ENCODE measurements at places on chromosomes 4 and X.

GRCh38 chr4:156169861-156170260, 216.2 kb upstream of the CTSO start:
- no peak for DNase-seq

DNA sequence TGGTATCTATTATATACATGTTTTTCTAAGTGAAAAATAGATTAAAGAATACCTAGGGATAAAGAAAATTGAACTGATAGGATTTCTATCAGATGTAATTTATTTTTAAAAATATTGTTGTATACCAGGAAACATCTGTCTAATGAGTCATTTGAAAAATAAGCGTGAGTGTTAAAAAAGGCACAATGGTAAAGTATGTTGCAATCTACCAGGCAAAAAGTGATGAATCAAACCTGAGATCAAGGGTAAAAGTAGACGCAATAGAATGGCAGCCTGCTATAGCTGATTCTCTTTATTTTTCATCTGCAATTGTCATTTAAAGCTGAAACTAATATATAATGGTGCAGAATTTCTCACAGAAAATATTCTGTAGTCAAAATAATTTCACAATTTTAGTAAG, 1119.6 kb downstream of the PCDH18 start:
- no peak for DNase-seq

GRCh38 chrX:119040432-119040831, 32.4 kb upstream of the CT47C1 start:
- DNase-seq = no peak

DNA sequence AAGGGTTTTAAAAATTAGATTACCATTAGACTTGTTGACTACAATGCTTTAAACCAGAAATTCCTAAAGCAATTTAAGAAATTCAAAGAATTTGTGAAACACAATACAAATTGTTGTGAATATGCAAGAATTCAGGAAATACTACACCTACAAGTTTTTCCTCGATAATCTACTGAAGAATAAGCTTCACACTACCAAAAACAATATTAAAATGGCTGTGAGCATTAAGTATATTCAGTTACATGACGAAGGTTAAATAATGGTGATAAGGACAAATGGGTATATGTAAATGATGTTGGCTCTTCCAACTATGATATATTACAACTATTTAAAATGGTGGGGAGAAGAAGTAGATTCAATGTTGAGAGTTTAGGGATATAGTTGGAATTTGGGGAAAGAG, 111.1 kb upstream of the HTR2C start:
- DNase-seq = no peak

DNA sequence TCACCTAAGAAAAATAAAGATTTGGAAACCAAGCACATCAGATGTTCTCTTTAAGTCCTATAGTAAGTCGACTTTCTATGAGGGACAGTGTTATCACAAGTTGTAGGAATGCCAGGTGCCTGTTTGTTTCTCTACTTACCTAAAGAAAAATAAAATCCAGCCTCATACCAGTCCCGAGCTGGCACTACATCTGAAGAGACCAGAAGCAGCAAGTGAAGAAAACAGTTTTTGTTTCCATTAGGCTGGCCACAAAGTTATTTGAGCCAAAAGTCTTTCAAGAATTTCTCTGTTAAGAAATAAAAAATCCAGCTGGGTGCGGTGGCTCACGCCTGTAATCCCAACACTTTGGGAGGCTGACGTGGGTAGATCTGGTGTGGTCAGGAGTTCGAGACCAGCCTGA, 10.8 kb upstream of the PPARGC1A start:
- no peak for DNase-seq

DNA sequence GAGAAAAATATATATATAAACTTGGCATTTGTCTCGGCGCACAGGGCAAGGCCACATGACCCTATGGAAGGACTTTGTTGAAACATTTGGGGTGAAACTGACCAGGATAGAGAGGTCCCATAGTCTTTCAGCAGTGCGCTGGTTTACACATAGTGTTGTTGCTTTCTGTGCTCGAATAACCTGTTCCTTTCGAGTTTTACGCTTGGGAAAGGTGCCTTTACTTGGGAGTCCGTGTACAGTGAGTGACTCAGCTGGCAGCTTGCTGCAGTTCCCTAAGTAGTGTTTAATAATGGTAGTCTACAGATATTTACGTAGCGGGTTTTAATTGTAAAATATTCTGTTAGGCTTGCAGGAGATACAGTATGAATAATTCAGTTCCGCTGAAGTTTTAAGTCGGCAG, 578 bp downstream of the APOOL start:
- no peak for DNase-seq

GRCh38 chrX:44303119-44303518, 40.4 kb downstream of the EFHC2 start:
- DNase-seq = no peak

- peak; percentile 49 for DNase-seq
These were observed 138.6 kb upstream of the NKX1-1 start for GRCh38 chr4:1544861-1545281.

DNA sequence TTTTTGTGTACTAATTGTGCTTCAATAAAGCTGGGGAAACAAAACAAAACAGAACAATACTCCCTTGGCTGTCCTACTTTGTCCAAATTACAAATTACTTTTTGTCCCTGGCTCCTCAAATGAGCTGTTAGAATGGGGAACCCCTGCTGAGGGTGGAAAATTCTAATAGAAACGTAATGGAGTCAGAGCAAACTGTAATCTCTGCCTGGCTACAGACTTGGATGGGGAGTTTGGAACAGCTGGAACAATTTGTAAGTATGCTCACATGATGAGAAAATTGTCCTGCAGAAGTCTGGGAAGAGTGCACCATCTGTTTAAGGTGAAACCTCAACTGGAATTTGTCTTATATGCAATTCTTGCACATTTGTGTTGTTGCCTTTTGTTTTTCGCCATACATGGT, 364.4 kb upstream of the CLNK start:
- no peak for DNase-seq

DNA sequence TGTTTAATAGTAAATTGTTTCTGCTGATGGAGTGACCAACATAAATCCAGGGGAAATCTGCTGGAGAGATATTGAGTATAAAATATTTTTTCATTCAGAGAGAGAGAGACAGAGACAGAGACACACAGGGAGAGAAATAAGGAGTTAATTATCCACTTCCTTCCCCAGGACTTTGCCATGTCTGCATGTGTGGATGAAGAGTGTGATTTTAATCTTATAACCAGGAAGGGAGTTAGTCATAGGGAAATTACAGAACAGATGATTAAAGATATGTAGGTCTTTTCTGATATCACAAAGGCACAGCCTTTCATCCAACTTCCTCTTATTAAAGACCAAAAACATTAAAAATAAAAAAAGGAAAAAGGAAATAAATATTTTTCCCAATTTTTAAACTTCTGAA, 526.3 kb downstream of the SPRY1 start:
- no peak for DNase-seq

DNA sequence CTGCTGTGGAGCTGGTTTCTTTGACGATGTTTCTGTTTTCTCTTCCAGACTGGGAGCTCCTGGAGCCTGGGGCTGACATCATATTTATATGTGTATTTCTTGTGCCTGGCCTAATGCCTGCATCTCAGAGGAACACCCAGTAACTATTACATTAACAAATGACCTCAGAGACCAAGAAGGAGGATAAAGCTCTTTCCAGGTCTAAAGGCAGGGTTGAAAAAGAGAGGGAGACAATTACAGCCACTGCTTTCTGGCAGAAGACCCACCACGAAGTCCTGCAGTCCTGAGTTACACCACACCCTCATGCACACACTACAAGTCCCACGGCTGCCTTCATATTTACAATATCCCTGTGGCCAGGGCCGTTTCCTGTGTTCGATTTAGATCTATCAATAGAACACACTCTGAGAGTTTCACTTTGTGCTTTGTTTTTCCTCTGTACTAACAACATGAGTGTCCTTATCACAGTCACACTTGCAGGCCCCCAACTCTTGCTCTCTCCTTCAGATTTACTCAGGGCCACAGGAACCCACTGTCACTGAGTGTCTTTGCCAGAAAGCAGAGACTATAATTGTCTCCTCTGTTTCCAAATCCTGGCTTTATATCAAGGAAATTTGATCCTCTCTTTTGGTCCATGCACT, 535.5 kb downstream of the MID1IP1 start:
- DNase-seq = no peak

- DNase-seq = no peak
These were observed 103.6 kb downstream of the RAPGEF2 start for GRCh38 chr4:159206427-159206871.

- DNase-seq = no peak
These were observed 31.1 kb downstream of the RAP2C start for GRCh38 chrX:132188175-132188574.

GRCh38 chr4:98838977-98839618, 89.8 kb downstream of the EIF4E start:
- no peak for DNase-seq

- DNase-seq = no peak
These were observed 1506.8 kb downstream of the PCDH18 start for GRCh38 chr4:136025540-136025939.

DNA sequence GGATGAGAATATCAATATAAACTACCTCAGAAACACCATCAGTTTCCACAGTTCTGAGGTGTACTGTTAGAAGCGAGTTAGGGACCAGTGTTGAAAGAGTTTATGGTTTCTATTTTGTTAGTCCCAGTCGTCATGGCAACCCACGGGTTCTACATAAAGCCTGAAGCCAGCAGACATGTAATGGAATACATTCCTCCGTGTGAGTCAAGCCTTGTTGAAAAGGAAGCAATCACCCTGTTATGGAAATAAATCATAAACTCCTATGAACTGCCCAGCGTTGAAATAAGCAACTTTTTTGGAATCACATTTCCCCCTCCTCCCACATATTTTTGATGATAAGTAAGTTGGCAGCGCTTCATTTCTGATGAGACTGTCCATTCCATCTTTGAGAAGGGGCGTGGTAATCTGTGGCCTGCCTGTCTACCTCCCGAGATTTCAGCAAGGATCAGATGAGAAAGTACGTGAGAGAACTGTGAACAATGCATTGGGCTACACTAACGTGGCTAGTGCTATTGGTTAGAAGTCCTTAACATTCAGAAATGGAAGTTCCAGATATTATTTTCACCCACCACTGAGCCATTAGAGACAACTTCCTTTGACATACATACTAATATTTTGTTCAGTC, 40.4 kb upstream of the PDHA1 start:
- no peak for DNase-seq

DNA sequence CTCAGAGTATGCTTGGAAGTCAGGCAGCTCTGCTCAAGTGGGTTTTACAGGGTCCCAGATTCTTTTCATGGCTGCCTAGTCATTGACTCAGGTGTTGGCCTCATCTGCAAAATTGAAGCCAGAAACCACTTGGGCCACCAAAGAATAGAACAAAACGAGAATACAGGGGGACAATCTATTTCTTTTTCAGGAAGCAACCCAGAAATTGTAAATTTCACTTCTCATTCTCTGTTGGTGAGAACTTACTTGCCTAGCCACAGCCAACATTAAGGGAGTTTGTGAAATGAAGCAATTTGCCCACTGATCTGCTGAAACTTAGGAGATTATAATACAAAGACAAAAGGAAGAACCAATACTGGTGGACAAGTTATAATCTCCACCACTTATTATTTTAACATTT, 8.6 kb upstream of the TKTL2 start:
- DNase-seq = no peak

Measured in colonic mucosa (tissue), 4 donors.